Breast epithelium (tissue), 4 donors: ENCODE measurements at places on chromosomes 7 and 10. TPM values are rescaled to one million over a fixed set of nuclear protein-coding genes. Genes with fewer than 3 reads are reported as not detected.
A peak's percentile ranks its signal among the peaks of the same experiment; 100 is the strongest.

ADIRF gene
- total RNA-seq, result 288 TPM

DNA sequence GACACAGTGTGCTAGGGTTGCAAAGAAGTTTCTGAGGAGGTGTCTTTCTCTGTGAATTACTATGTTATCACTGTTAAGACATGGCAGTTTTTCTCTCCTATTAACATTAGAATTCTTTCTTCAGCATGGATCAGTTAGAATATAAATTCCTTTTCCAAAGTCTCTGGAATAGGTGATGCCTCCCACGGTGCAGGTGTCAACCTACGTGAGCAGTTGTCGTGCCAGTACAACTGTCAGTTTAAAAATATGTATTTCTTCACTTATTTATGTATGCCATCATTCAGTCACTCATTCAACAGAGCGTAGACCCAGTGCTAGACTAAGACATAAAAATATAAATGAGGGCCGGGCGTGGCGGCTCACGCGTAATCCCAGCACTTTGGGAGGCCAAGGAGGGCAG lies 83.5 kb downstream of the TACC2 start:
- DNase-seq, result no peak
- no peaks in the 10 kb centered on the region for H3K4me1 ChIP-seq
- no peak overlapping the region for H3K4me3 ChIP-seq
- no peaks in the 10 kb centered on the region for H3K36me3 ChIP-seq
- H3K27me3 ChIP-seq, result no peaks in the 10 kb centered on the region

DNA sequence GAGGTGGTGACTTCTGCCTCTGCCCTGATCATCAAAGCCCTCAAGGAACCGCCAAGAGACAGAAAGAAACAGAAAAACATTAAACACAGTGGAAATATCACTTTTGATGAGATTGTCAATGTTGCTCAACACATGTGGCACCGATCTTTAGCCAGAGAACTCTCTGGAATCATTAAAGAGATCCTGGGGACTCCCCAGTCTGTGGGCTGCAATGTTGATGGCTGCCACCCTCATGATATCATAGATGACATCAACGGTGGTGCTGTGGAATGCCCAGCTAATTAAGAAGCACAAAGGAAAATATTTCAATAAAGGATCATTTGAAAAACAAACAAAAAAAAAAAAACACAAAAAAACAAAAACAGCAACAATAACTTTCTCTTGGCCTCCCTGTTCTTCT lies 59.5 kb upstream of the TOMM7 start:
- no peaks in the 10 kb centered on the region for H3K27me3 ChIP-seq
- no peak overlapping the region for H3K4me3 ChIP-seq
- no peak overlapping the region for H3K27ac ChIP-seq

DNA sequence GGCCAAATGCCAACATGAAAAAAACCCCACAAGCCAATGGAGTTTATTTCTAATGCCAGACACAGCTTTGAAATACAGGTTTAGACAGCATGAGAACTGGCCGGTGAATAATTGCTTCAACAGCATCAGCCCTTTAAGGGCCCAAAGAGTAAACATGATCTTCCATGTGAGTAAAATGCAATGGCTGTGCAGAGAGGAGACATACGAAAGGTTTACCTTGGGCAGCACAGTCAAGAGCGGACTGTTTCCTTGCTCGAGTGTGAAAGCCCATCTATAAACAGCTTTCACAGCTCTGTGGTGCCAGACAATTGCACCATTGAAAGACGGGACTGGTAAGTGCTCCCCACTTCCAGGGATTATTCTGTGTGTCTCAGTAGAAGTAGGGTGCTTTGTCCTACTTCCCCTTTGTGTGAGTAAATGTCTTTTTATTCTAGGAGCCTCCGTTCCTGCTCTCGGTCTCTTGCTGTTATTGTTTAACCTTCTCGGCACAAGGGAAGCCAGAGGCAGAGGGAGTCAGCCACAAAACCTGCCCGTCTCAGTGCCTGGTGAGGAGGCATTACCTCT lies 77.8 kb upstream of the KAT6B start:
- no peak for DNase-seq
- H3K4me1 ChIP-seq, result no peaks in the 10 kb centered on the region
- H3K27me3 ChIP-seq, result no peaks in the 10 kb centered on the region
- no peak overlapping the region for H3K27ac ChIP-seq
- H3K4me3 ChIP-seq, result no peak overlapping the region

ZNF394 gene
- total RNA-seq, result 42.2 TPM

DNA sequence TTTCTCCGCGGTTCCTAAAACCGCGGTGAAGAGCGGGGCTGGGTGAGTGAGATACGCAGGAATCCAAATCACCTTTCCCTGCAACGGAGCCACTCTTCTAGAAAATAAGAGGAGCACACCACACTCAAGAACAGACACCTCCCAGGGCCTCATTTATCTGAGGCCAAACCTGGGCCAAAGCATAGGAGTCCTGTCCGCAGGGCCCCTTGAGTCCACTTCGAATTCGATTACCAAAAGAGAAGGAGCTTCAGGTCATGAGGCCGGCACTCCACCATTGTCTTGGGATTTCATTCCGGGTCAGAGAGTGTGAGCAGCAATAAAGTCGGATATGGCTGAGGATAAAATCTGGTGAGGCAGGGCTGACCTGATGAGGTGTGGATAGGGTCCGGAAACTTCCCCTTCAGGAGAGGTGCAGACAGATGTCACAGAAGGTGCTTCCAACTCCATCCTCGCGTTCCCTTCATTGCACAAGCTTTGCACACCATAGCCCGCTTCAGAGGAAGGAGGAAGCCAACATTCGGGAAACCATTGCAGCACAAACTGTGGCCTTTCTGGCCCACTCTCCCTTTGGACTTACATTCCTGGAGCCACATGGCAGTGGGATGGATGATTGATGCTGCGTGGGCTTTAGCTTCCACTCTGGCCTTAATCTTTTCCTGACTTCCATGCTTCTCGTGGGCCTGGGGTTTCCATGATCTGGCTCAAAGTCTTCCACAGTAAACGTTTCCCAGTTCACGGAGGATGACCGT lies 27.2 kb upstream of the ZNF273 start:
- no peaks in the 10 kb centered on the region for H3K4me1 ChIP-seq
- H3K36me3 ChIP-seq, result no peaks in the 10 kb centered on the region
- H3K27me3 ChIP-seq, result no peaks in the 10 kb centered on the region
- H3K4me3 ChIP-seq, result no peak overlapping the region
- no peak for DNase-seq

CYP2E1 gene
- total RNA-seq, result 0.96 TPM

DNA sequence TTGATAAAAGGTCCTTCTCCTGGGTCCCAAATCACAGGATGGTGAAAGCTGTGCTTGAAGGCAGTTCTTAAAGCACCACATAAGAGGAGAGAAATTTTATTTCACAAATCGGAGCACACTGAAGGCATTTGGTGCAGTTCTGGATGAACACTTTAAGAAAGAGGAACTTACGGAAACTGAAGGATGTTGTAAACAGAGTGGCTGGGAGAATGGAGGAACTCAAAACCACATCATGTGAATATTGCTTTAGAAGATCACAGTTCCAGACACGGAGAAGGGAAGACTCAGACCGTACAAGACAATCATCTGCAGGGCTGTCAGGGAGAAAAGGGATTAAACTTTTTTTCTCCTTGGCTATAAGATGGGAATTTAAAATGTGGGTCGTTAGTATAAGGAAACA lies 9.0 kb upstream of the GPR141 start:
- H3K27me3 ChIP-seq, result no peaks in the 10 kb centered on the region
- no peak for DNase-seq
- no peak overlapping the region for H3K4me3 ChIP-seq
- no peaks in the 10 kb centered on the region for H3K4me1 ChIP-seq
- no peak overlapping the region for H3K27ac ChIP-seq

SUPV3L1 gene
- 24.3 TPM for total RNA-seq

DNA sequence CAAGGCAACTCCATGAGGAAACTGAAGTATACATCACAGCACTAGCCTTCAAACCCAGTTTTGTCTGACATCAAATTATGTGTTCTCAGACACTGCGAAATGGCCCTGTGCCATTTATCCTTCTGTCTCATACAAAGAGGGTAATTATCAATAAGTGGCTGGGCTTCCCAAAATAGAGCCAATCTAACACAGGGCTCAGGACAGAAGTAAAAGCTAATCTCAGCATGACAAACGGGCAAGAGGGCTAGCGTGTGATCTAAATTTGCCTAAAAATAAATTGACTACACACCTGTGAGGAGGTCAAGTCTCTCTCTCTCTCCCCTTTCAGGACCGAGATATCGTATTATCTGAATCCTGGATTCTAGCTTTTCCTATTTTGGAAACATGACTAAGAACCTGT lies 67.2 kb downstream of the DGKB start:
- no peak overlapping the region for H3K4me3 ChIP-seq
- DNase-seq, result no peak
- no peaks in the 10 kb centered on the region for H3K27me3 ChIP-seq
- H3K27ac ChIP-seq, result no peak overlapping the region
- H3K36me3 ChIP-seq, result no peaks in the 10 kb centered on the region

- H3K27ac ChIP-seq, result peak within 1 kb of the TSS; percentile 80
- peak within 1 kb of the TSS; percentile 91 for H3K4me3 ChIP-seq
- H3K27me3 ChIP-seq, result no peaks in the 10 kb centered on the region
- DNase-seq, result peak; percentile 48
- H3K4me1 ChIP-seq, result no peaks in the 10 kb centered on the region
- H3K36me3 ChIP-seq, result no peaks in the 10 kb centered on the region
These were observed at the start of gene ZNF467 for GRCh38 chr7:149773446-149774236. Gene ZNF467, minus strand, starts transcription at chr7:149773588. Its CDS starts 2,556 bp downstream, at chr7:149771032.

GRCh38 chr7:140696024-140696679 lies 356 bp upstream of the NDUFB2 start:
- H3K36me3 ChIP-seq, result no peaks in the 10 kb centered on the region
- H3K4me3 ChIP-seq, result peak overlapping the region; percentile 76
- H3K4me1 ChIP-seq, result no peaks in the 10 kb centered on the region

- H3K4me1 ChIP-seq, result peaks cover 13% of the 10 kb centered on the region
- H3K36me3 ChIP-seq, result no peaks in the 10 kb centered on the region
- no peak overlapping the region for H3K4me3 ChIP-seq
- DNase-seq, result no peak
- H3K27me3 ChIP-seq, result peaks cover 100% of the 10 kb centered on the region
- H3K27ac ChIP-seq, result no peak overlapping the region
These were observed 3.9 kb upstream of the PAX2 start for GRCh38 chr10:100741378-100742075.

DNA sequence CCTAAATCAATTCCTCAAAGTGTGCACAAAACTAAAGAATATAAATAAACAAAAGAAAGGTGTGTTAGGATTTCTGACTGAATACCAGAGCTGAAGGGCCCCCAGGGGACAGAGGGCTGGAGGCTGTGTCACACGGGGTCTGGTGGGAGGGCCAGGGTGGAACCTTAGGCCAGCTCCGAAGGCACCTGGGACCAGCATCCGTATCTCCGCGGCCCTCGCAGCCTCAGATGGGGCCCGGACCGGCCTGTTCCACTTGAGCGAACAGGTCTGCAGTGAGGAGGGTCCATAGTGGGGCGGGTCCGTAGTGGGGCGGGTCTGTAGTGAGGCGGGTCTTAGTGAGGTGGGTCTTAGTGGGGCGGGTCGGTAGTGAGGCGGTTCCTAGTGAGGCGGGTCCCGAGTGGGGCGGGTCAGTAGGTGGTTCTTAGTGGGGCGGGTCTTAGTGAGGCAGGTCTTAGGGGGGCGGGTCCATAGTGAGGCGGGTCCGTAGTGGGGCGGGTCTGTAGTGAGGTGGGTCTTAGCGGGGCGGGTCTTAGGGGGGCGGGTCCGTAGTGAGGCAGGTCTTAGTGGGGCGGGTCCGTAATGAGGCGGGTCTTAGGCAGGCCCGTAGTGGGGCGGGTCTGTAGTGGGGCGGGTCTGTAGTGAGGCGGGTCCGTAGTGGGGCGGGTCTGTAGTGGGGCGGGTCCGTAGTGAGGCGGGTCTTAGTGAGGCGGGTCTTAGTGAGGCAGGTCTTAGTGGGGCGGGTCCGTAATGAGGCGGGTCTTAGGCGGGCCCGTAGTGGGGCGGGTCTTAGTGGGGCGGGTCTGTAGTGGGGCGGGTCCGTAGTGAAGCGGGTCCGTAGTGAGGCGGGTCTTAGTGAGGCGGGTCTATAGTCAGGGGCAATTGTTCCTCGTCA lies 15.1 kb downstream of the GPR146 start:
- DNase-seq, result peak; percentile 73
- peak overlapping the region; percentile 38 for H3K27ac ChIP-seq
- H3K27me3 ChIP-seq, result no peaks in the 10 kb centered on the region
- H3K4me1 ChIP-seq, result no peaks in the 10 kb centered on the region
- peak overlapping the region; percentile 48 for H3K4me3 ChIP-seq

DNA sequence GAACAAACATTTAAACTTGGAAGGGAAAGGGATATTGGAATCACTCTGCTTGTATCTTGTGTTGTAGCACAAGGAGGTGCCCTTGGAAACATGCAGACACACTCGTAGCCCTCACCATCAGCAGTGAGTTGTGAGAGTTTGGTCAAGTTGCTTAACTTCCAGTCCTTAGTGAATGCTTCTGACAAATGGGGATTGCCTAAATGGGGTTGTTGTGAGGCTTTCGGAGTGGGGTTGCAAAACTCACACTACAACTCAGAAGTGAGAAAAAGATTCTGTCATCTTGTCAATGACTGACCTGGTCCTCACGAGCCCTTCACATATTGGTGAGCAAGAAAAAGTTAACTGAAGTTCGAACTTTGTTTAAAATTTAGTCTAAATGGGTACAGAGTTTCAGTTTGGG lies 29.0 kb upstream of the GSDME start:
- no peak overlapping the region for H3K27ac ChIP-seq
- no peaks in the 10 kb centered on the region for H3K36me3 ChIP-seq
- no peaks in the 10 kb centered on the region for H3K27me3 ChIP-seq
- DNase-seq, result no peak
- H3K4me1 ChIP-seq, result no peaks in the 10 kb centered on the region
- H3K4me3 ChIP-seq, result no peak overlapping the region

ZSCAN21 gene
- 13.0 TPM for total RNA-seq

TEX36 gene
- not detected for total RNA-seq

- no peaks in the 10 kb centered on the region for H3K27me3 ChIP-seq
- H3K36me3 ChIP-seq, result no peaks in the 10 kb centered on the region
- H3K4me1 ChIP-seq, result peaks cover 32% of the 10 kb centered on the region
These were observed 644 bp downstream of the PPP1R35 start for GRCh38 chr7:100435401-100436304.

GRID2IP gene
- not detected for total RNA-seq

- H3K36me3 ChIP-seq, result no peaks in the 10 kb centered on the region
- no peak overlapping the region for H3K27ac ChIP-seq
- no peak for DNase-seq
- H3K4me3 ChIP-seq, result no peak overlapping the region
These were observed 85.1 kb upstream of the KMT2E start for GRCh38 chr7:104928721-104929400.

DNA sequence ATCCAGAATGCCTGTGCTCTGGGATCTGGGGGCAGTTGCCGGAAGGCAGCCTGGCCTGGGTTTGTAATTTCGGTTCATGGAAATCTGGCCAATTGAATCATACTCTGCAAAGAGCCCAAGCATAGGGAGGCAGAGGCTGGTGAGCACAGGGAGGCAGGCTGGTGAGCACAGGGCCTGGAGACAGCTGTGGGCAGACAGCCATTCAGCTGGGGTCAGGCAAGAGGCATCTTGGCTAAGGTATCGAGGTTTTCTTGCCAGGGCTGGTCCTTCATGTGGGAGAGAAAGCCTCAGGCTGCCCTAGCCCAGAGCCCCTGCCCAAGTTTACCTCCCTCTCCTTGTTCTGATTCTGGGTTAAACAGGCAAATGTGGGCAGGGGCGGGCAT lies 63.7 kb upstream of the BAIAP2L1 start:
- H3K27me3 ChIP-seq, result no peaks in the 10 kb centered on the region
- no peaks in the 10 kb centered on the region for H3K4me1 ChIP-seq
- no peaks in the 10 kb centered on the region for H3K36me3 ChIP-seq

ANKRD2 gene
- not detected for total RNA-seq
